ENCODE measurements at places on chromosomes 6 and 20. TPM values are rescaled to one million over a fixed set of nuclear protein-coding genes. Genes with fewer than 3 reads are reported as not detected.

Gene SYNJ2
- polyA plus RNA-seq, result 40.8 TPM

Gene ITPR3
- 4.1 TPM for polyA plus RNA-seq

Gene AIG1
- polyA plus RNA-seq, result 19.8 TPM

Gene MOXD1
- 16.5 TPM for polyA plus RNA-seq

Gene LCA5
- 1.2 TPM for polyA plus RNA-seq

Gene COL21A1
- polyA plus RNA-seq, result 0.05 TPM

Gene TUBB2B
- polyA plus RNA-seq, result 19.0 TPM

Gene CPXM1
- 4.5 TPM for polyA plus RNA-seq

Gene PTCRA
- not detected for polyA plus RNA-seq

Gene SUMO4
- polyA plus RNA-seq, result not detected

Gene OGFR
- polyA plus RNA-seq, result 38.2 TPM

Gene HLA-DRB1
- not detected for polyA plus RNA-seq

Gene TBX18
- polyA plus RNA-seq, result 0.86 TPM

Gene FOXA2
- polyA plus RNA-seq, result not detected

Gene GPANK1
- 13.8 TPM for polyA plus RNA-seq

Gene IL17A
- not detected for polyA plus RNA-seq

Gene FAM217A
- not detected for polyA plus RNA-seq

Gene IMPG1
- not detected for polyA plus RNA-seq

Gene CALHM4
- 0.11 TPM for polyA plus RNA-seq

Gene DUSP22
- polyA plus RNA-seq, result 5.5 TPM

Gene OXT
- not detected for polyA plus RNA-seq

Gene C20orf141
- 0.91 TPM for polyA plus RNA-seq

Gene LBP
- polyA plus RNA-seq, result not detected

Gene CD109
- polyA plus RNA-seq, result 3.6 TPM

Gene ZNF334
- polyA plus RNA-seq, result 2.1 TPM

Gene DEFB114
- not detected for polyA plus RNA-seq
